Hindlimb muscle (tissue), 1 donor: ENCODE measurements at places on chromosomes 4 and X.

DNA sequence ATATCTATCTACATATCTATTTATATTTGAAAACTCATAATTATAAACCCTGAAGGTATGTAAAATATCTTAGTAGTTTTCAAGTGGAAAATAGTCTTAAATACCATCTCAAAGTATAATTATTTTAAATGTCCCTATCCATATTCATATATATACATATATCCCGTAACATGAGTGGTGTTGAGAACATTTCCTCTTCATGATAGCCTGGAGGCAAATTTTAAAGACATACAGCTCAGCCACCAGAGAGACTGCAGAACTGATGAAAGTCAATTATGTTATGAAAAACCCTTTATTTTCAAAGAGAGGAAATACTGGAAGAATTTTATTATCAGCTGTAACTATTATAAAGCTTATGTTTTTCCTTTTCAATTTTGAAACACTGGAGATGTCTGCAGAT is 1806.7 kb upstream of the PCDH7 start:
- DNase-seq, result no peak

GRCh38 chr4:6395466-6396228 is 76.8 kb downstream of the PPP2R2C start:
- no peak for DNase-seq

DNA sequence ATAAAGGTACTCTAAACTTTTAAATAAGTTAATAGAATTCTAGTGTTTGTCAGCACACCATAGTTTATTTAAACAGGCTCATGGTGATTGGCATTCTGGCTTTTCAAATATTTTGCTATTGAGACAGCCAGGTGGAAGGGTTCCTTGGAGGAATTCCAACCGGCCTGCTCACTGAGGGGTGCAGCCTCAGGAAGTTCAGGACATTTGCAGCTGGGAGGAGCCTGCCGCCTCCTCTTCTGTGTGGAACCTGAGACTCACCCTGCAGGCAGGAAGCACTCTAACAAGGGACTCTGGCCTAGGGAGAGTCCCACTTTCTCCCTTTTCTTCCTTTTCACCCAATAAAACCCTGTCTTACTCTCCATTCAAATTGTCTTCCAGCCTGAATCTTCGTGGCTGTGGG is 1328.0 kb downstream of the FSTL5 start:
- no peak for DNase-seq

DNA sequence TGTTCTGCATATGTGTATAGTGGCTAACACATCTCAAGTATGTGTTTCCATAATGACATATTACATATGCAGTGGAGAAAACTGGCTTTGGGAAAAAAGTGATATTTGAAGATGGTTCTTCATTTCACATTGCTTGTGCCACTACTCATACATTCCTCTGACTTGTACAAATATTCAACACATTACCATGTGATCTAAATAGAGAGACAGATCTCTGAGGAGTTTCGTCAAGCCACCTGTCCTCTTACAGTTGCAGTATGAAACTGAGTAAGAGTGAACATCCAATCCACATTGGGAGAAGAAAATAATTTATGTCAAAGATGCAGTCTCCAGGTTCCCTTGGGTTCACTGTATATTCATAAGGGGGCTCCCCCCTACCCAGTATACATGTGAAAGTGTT is 123.9 kb downstream of the KDR start:
- no peak for DNase-seq

GRCh38 chrX:47611489-47611888 is 8.2 kb downstream of the SYN1 start:
- DNase-seq, result no peak
